ENCODE measurements at places on chromosomes 16 and 17. TPM values are rescaled to one million over a fixed set of nuclear protein-coding genes. Genes with fewer than 3 reads are reported as not detected.

BCL6B gene
- 2.4 TPM for total RNA-seq

- DNase-seq, result no peak
- peaks cover 42% of the 10 kb centered on the region for H3K36me3 ChIP-seq
- no peak overlapping the region for H3K27ac ChIP-seq
- H3K4me1 ChIP-seq, result no peaks in the 10 kb centered on the region
These were observed 14.2 kb downstream of the SPHK1 start for GRCh38 chr17:76398523-76399174.

GRCh38 chr16:65763640-65764305, 602.7 kb upstream of the CDH5 start:
- no peak for DNase-seq
- H3K27ac ChIP-seq, result no peak overlapping the region
- no peaks in the 10 kb centered on the region for H3K36me3 ChIP-seq
- H3K4me1 ChIP-seq, result no peaks in the 10 kb centered on the region
- H3K4me3 ChIP-seq, result no peak overlapping the region

KIF2B gene
- not detected for total RNA-seq

- H3K27me3 ChIP-seq, result no peaks in the 10 kb centered on the region
- DNase-seq, result peak; percentile 85
- peak overlapping the region; percentile 41 for H3K27ac ChIP-seq
- H3K36me3 ChIP-seq, result peaks cover 44% of the 10 kb centered on the region
- peaks cover 31% of the 10 kb centered on the region for H3K4me1 ChIP-seq
- no peak overlapping the region for H3K4me3 ChIP-seq
These were observed 17.5 kb downstream of the PRMT7 start for GRCh38 chr16:68328151-68328859.

GGA3 gene
- total RNA-seq, result 65.8 TPM

CEP20 gene
- total RNA-seq, result 34.5 TPM

KRT32 gene
- not detected for total RNA-seq

- H3K27me3 ChIP-seq, result peaks cover 31% of the 10 kb centered on the region
- H3K27ac ChIP-seq, result no peak overlapping the region
- no peak for DNase-seq
- H3K4me3 ChIP-seq, result no peak overlapping the region
These were observed 24.6 kb upstream of the PHB1 start for GRCh38 chr17:49439305-49439672.

GRCh38 chr17:65604070-65604469, 42.6 kb upstream of the AXIN2 start:
- no peak overlapping the region for H3K4me3 ChIP-seq
- H3K27ac ChIP-seq, result no peak overlapping the region
- no peaks in the 10 kb centered on the region for H3K27me3 ChIP-seq
- H3K4me1 ChIP-seq, result peaks cover 4% of the 10 kb centered on the region

CLDN9 gene
- not detected for total RNA-seq

- peak overlapping the region; percentile 1 for H3K27ac ChIP-seq
- H3K27me3 ChIP-seq, result no peaks in the 10 kb centered on the region
These were observed 15.4 kb downstream of the SMARCE1 start for GRCh38 chr17:40632216-40632615.

MYO1D gene
- 8.3 TPM for total RNA-seq

- DNase-seq, result no peak
- H3K27ac ChIP-seq, result no peak overlapping the region
- H3K4me1 ChIP-seq, result peaks cover 35% of the 10 kb centered on the region
- H3K27me3 ChIP-seq, result peaks cover 79% of the 10 kb centered on the region
These were observed 1.6 kb upstream of the HOXB7 start for GRCh38 chr17:48612456-48612853.

GRCh38 chr16:21277045-21277926, 804 bp downstream of the CRYM start:
- no peak overlapping the region for H3K27ac ChIP-seq
- H3K27me3 ChIP-seq, result peaks cover 60% of the 10 kb centered on the region
- H3K4me3 ChIP-seq, result no peak overlapping the region
- no peak for DNase-seq
- no peaks in the 10 kb centered on the region for H3K4me1 ChIP-seq
- no peaks in the 10 kb centered on the region for H3K36me3 ChIP-seq

GRCh38 chr17:82198092-82198491, 14.6 kb downstream of the CCDC57 start:
- H3K27me3 ChIP-seq, result no peaks in the 10 kb centered on the region
- peaks cover 43% of the 10 kb centered on the region for H3K36me3 ChIP-seq

- H3K4me3 ChIP-seq, result peak overlapping the region; percentile 85
- H3K36me3 ChIP-seq, result peaks cover 3% of the 10 kb centered on the region
- H3K27me3 ChIP-seq, result peaks cover 4% of the 10 kb centered on the region
- peaks cover 17% of the 10 kb centered on the region for H3K4me1 ChIP-seq
These were observed 15.0 kb downstream of the ZNF213 start for GRCh38 chr16:3149630-3150345.

GRCh38 chr17:15257258-15257788, 7.8 kb downstream of the PMP22 start:
- no peak overlapping the region for H3K27ac ChIP-seq
- DNase-seq, result peak; percentile 81
- no peak overlapping the region for H3K4me3 ChIP-seq

SNAI3 gene
- 5.3 TPM for total RNA-seq

- H3K4me1 ChIP-seq, result peaks cover 4% of the 10 kb centered on the region
- H3K27ac ChIP-seq, result no peak overlapping the region
- H3K27me3 ChIP-seq, result no peaks in the 10 kb centered on the region
- no peak for DNase-seq
- H3K4me3 ChIP-seq, result no peak overlapping the region
These were observed 52.5 kb downstream of the FTO start for GRCh38 chr16:53756275-53756996.

VAT1L gene
- not detected for total RNA-seq

SGCA gene
- total RNA-seq, result not detected

GRCh38 chr16:85944572-85945423, 45.8 kb downstream of the IRF8 start:
- no peaks in the 10 kb centered on the region for H3K27me3 ChIP-seq
- H3K4me3 ChIP-seq, result peak overlapping the region; percentile 66
- H3K4me1 ChIP-seq, result peaks cover 70% of the 10 kb centered on the region

DNA sequence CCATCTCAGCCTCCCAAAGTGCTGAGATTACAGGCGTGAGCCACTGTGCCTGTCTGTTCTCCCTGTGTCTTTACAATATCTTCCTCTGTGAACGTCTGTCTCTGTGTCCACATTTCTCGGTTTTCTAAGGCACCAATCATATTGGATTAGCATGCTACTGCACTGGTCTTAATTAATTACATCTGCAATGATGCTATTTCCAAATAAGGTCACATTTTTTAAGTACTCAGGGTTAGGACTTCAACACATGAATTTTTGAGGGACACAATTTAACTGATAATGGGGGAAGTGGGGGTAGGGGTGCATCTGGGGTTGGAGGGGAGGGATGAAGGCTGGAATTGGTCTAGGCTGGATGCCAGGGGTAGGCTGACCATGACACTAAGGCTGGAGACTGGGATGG, 102.6 kb downstream of the N4BP1 start:
- no peak for DNase-seq
- H3K4me1 ChIP-seq, result no peaks in the 10 kb centered on the region
- H3K27ac ChIP-seq, result no peak overlapping the region
- H3K27me3 ChIP-seq, result no peaks in the 10 kb centered on the region

GRCh38 chr16:85402910-85403692, 210.0 kb upstream of the GSE1 start:
- peaks cover 4% of the 10 kb centered on the region for H3K4me1 ChIP-seq
- H3K36me3 ChIP-seq, result no peaks in the 10 kb centered on the region
- DNase-seq, result peak; percentile 71
- H3K27me3 ChIP-seq, result no peaks in the 10 kb centered on the region

- peaks cover 34% of the 10 kb centered on the region for H3K4me1 ChIP-seq
- peaks cover 31% of the 10 kb centered on the region for H3K36me3 ChIP-seq
- DNase-seq, result peak; percentile 68
- peak overlapping the region; percentile 92 for H3K27ac ChIP-seq
These were observed 3.1 kb downstream of the EVI2A start for GRCh38 chr17:31318298-31318801.

MT4 gene
- not detected for total RNA-seq

GRCh38 chr16:74747-75334, 2.4 kb upstream of the RHBDF1 start:
- H3K4me1 ChIP-seq, result peaks cover 28% of the 10 kb centered on the region
- H3K27ac ChIP-seq, result no peak overlapping the region
- no peak for DNase-seq
- peaks cover 27% of the 10 kb centered on the region for H3K27me3 ChIP-seq

- no peaks in the 10 kb centered on the region for H3K4me1 ChIP-seq
- no peaks in the 10 kb centered on the region for H3K36me3 ChIP-seq
- no peak overlapping the region for H3K27ac ChIP-seq
- H3K27me3 ChIP-seq, result no peaks in the 10 kb centered on the region
These were observed 28.8 kb upstream of the ACSF3 start for GRCh38 chr16:89064606-89065457.

DNA sequence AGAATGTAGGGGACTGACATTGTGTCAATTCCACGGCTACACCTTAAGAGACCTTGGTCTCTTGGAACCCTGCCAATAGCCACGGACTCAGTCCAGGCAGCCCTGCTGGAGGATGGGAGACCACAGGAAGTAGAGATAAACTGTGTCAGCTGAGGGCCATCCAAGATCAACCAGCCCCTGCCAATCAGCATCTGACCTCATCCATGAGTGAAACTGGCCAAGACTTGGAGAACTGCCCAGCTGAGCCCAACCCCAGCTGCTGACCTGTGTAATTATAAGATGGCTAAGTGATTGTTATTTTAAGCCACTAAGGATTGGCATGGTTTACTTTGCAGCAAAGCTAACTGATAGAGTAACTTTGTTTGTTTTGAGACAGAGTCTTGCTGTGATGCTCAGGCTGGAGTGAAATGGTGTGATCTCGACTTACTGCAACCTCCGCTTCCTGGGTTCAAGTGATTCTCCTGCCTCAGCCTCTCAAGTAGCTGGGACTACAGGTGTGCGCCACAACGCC, 13.3 kb upstream of the YWHAE start:
- no peaks in the 10 kb centered on the region for H3K36me3 ChIP-seq
- no peak overlapping the region for H3K27ac ChIP-seq
- no peaks in the 10 kb centered on the region for H3K27me3 ChIP-seq
- H3K4me3 ChIP-seq, result no peak overlapping the region

TMEM170A gene
- 27.1 TPM for total RNA-seq

PRSS8 gene
- total RNA-seq, result not detected

DNA sequence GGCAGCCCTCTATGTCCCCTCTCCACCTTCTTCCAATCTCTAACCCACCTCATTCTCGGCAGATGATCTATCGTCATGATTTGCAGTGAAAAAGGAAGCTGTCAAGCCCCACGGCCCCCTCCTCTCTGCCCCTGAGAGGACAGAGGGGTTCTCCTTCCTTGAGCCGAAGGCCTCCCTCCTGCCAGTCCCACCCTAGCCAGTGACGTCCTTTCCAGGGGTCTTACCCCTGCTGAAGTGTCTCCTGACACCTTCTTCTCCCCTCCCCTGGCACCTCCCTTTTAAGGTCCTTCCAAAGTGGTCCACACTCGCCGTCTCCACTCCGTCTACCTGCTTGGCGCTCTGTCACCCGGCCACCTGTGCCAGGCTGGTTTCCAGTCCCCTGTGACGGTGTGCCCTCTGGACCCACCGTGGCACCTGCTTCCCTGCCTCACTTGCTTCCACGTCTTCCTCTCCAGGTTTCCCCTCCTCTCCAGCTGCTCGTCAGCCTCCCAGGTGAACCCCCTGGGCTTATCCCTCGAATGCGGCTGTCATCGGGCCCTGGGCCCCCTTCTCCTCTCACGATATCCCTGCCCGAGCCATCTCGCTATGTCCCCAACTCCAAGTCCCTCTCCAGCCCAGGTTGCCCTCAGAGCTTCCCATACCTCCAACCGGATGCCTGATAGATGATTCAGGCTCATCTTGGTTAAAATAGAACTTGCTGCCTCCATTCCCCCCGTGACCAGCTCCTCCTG, 5.7 kb downstream of the CCDC102A start:
- peak overlapping the region; percentile 54 for H3K4me3 ChIP-seq
- peak overlapping the region; percentile 96 for H3K27ac ChIP-seq
- no peaks in the 10 kb centered on the region for H3K27me3 ChIP-seq
- DNase-seq, result no peak
- peaks cover 58% of the 10 kb centered on the region for H3K4me1 ChIP-seq

DNA sequence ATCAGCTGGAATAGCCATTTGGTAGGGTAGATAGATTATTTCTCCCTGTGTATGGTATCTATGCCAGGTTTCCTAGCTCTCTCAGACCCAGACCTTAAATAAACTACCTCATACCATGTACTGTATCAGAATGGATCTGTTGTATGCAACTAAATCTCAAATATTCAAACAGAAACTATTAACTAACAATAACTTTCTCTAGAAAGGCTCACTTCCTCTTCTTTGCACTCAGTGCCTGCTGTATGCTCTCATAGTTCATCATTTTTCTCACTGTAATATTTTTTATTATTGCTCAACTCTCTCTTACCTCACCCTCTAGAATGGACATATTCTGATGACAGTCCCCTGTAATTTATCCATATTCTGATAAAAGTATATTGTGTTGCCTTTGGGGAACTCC, 182.4 kb downstream of the TOX3 start:
- DNase-seq, result no peak
- no peak overlapping the region for H3K27ac ChIP-seq
- H3K4me1 ChIP-seq, result no peaks in the 10 kb centered on the region
- no peaks in the 10 kb centered on the region for H3K27me3 ChIP-seq
- no peaks in the 10 kb centered on the region for H3K36me3 ChIP-seq
- no peak overlapping the region for H3K4me3 ChIP-seq

DNA sequence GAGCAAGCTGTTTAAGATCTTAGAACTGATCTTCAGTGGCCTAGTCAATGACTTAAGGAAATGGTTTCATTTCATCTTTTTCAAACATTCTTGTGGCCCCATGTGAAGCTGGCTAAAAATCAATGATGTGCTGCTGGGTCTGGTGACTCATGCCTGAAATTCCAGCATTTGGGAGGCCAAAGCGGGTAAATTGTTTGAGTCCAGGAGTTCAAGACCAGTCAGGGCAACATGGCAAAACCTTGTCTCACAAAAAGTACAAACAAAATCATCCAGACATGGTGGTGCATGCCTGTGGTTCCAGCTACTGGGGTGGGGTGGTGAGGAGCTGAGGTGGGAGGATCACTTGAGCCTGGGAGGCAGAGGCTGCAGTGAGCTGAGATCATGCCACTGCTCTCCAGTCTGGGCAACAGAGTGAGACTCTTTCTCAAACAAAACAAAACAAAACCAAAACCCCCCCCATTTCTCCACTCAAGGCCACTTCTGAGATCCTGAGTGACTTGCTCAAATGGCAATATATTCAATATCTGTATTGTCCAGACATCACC, 17.4 kb upstream of the COL1A1 start:
- DNase-seq, result no peak
- H3K27ac ChIP-seq, result no peak overlapping the region
- peaks cover 4% of the 10 kb centered on the region for H3K4me1 ChIP-seq
- no peaks in the 10 kb centered on the region for H3K36me3 ChIP-seq
- H3K27me3 ChIP-seq, result peaks cover 2% of the 10 kb centered on the region
- H3K4me3 ChIP-seq, result no peak overlapping the region

DNA sequence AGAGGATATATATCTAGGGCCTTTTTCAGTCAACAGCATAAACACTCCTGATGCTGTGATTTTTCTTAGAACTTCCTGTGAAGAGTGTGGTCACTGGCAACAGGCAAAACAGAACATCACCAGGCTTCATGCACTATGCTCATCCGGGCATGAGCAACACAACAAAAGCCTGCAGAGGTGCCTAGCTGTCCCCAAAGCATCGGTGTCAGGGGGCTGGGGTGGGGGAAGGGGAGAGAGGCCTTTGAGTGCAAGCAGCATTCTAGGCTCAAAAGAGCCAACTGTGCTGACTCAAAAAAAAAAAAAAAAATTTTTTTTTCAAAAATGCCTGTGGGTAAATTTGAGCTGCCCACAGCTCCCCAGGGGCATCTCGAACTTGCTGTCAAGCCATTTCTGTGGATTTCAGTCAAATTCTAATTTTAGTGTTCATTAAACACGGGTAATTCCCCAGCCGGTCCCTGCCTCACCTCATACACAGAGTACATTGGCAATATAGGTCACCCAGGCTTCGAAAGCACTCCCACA, 194.6 kb upstream of the DYNLRB2 start:
- H3K27me3 ChIP-seq, result peaks cover 6% of the 10 kb centered on the region
- no peaks in the 10 kb centered on the region for H3K36me3 ChIP-seq
- no peak overlapping the region for H3K4me3 ChIP-seq
- no peak for DNase-seq

Data from activated CD8-positive, alpha-beta T cell treated with anti-CD3 and anti-CD28 coated beads for 36 hours (primary cell).